ENCODE measurements at places on chromosomes 5 and 9.
A peak's percentile ranks its signal among the peaks of the same experiment; 100 is the strongest.

- peak; percentile 96 for DNase-seq
These were observed 127.9 kb upstream of the PTGER4 start for GRCh38 chr5:40551496-40552491.

GRCh38 chr9:81855538-81855937 lies 72.7 kb upstream of the SPATA31D4 start:
- peak; percentile 43 for DNase-seq

DNA sequence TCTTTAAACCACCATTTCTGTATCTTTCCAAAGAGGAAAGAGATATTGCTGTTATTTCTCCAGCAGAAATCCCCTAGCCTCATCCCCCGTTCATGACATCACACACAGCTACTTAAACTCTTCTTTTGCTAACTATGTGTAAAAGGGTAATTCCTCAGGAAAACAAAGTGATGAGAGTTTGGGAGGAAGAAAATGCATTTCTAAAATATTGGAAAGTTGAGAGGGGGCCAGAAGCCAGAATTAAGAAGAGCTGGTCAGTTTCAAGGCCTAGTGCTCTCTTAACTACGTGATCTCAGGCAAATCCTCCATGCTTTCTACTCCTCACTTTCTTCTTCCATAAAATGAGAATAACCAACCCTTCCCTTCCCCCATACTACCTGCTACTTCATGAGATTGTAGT lies 109.4 kb downstream of the LIFR start:
- DNase-seq: no peak

DNA sequence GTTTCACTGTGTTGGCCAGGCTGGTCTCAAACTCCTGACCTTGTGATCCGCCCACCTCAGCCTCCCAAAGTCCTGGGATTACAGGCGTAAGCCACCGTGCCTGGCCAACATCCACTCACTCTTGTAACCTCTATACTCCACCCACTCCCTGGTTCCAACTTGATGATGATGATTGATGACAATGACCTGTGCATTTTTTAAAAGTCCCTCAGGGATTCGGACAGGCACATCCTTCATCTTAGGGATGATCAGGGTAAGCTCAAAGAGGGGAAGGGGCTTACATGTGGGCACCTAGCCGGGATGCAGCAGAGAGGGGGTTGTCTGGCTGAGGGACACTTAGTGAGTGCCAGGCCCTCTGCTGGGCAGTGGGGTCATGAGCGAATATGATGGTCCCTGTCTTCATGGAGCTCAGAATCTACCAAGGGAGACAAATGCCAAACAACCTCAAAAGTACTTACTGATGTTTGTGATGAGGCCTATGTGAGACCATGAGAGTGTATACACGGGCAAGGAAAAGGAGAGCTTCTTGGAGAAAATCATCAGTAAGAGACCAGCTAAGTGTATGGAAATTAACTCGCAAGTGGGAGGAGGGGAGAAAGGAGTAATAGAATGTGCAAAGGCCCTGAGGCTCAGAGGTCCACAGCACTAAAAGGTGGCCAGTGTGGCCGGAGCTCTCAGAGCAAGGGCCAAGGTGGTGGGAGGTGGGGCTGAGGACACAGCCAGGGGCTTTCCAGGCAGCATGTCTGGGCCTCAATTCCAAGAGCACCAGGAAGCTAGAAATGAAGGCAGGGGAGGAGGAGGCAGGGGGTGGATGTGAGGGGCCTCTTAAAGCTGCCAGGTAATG lies 27.4 kb downstream of the LHX2 start:
- no peak for DNase-seq

DNA sequence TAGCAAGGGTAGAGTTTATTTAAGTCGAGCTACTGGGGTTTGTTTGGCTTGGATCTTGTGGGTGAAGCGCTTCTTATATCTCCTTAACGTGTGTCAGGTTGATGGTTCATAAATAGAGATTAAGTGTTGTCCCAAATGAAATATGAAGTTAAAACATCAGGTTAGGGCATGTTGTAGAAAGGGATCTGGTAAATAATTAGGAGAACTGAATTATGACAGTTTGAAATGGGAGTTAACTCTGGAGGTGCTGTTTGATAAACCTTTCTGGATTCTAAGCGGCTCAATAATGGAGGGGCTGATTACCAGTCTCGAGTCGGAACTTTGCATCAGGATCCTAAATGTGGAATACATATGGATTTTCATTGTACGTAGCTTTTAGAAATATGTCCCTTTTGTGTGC lies 717.0 kb upstream of the WWC1 start:
- DNase-seq: no peak

GRCh38 chr5:36450229-36451014 lies 148.7 kb upstream of the RANBP3L start:
- peak; percentile 72 for DNase-seq

- no peak for DNase-seq
These were observed 1610.7 kb upstream of the C9orf72 start for GRCh38 chr9:29183971-29184370.

- DNase-seq: no peak
These were observed 163.6 kb upstream of the IRX2 start for GRCh38 chr5:2914981-2915484.

DNA sequence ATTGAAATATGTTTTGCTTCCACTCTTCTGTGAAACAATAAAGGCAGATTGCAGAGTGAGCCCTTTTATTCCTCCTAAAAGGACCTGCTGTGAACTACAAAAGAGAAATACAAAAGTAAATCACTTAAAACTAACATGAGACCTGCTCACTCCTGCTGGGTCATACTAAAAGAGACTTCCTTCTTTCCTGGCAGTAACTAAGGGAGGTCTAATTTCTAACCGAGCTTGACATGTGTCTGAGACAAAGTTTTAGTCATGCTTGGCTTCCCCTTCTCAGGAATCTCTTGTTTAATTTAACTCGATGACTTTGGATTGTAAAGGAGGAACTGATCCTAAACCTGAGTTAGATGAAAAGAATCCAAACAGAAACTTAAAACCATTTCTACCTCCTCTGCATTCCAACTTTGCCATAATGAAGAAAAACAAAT lies 86.4 kb upstream of the CDH6 start:
- DNase-seq: peak; percentile 67

DNA sequence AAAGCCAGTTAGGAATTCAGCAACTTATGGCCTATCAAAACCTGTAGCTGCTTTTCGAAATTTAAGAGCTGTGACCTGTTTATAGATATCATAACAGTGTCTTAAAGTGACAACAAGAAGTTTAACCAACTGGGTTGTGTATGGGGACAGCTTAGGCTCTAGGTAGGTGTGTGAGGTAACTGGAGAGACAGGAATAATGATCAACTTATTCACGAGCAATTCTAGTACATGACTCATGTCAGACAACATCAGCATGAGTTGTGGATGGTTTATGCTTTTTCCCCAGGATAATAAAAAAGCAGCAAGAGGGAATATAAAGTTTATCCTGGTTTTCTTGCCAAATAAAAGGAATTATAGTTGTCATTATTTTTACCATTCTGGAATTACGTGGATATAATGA lies 88.6 kb downstream of the GDNF start:
- peak; percentile 46 for DNase-seq

DNA sequence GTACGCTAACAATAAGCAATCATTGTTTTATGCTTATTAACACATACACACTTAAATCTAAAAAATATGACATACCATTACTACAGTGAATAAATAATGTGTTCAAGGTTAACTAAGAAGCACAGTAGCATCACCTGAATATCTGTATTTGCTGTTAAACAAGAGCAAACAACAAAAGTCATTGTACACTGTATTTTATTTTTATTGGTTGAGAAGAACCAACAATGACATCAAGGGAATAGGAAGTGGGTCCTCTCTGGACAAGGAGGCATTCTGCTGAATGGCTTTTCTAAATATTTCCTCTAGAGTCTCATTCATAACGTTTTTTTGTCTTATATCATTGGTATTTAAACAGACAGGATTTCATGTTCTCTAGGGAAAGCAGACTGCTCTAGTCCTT lies 460.4 kb downstream of the CDH9 start:
- no peak for DNase-seq

GRCh38 chr9:135370411-135371375 lies 108.9 kb upstream of the PPP1R26 start:
- no peak for DNase-seq

DNA sequence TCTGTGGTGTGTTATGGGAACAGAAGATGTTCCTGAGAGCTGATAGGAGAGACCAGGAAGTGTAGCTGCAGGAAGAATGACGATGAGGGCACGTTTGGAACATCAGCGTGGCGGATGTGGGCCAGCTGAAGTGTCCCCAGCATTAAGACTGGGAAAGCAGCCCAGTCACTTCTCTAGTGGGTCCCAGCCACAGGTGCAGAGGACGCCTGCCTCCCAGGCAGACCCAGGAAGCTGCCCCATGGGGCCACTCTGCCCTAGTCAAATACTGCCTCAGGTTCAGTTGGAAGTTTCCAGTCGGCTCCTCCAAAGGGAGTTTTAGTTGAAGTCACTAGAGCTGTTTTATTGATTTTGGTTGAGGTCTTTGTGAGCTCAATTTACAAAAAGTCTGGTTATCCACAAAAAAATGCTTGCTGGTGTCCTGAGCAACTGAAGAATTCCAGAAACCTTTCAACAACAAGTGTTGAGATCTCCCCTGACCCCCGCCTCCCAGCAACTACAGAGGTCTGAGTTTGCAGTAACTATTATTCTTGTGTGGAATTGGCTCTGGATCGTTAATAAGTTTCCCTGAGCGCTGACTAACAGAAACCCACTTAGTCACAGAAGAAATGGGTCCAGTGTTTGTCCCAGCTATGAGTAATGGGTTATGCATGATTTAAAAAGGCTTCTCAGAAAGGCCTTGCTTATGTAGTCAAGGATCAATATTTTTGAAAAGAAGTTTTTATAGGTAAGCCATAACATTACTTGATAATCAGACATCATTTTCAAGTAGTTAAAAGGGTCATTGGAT lies 294.1 kb downstream of the FANCC start:
- DNase-seq: peak; percentile 87

GRCh38 chr5:105554568-105555169 lies 1992.1 kb upstream of the NUDT12 start:
- DNase-seq: peak; percentile 71

GRCh38 chr9:125262294-125262991 lies 817 bp downstream of the GAPVD1 start:
- no peak for DNase-seq

DNA sequence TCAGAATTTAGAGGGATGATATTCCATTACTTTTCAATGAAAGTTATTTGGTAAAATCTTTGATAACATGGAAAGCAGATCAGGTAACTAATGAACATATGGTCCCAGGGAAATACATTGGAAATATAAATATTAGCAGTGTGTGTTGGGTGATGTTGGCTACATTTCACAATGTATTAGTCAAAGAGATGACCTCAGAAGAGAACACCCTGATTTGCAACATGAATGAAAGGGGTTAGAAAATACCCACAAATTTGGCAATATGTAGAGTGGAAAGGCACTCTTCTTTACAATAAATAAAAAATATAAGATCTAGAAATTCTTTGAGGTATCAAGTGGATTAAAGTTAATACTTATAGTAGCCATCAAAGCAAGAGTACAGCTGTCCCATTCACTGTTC lies 606.7 kb downstream of the PSAT1 start:
- peak; percentile 25 for DNase-seq

DNA sequence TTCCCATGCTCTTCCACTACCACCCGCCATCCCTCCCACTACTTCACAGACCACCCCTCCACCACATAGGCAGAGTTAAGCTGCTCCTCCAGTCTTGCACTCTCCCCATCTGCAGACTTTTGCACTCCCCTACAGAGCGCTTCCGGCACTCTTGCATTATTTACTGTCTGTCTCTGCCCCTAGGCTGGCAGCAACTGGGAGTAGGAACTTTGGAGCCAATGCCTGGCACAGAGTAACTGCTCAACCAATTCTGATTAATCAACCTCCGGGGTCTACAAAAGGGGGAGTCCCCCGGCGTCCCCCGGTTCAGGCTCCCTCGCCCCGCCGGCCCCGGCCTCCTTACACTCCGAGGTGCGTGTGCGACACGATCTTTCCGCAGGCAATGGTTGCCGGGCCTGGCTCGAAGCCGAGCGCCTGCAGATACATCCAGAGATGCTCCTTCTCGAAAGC lies 498 bp downstream of the HAUS6 start:
- DNase-seq: no peak

GRCh38 chr5:43316421-43316820 lies 3.2 kb upstream of the HMGCS1 start:
- no peak for DNase-seq

DNA sequence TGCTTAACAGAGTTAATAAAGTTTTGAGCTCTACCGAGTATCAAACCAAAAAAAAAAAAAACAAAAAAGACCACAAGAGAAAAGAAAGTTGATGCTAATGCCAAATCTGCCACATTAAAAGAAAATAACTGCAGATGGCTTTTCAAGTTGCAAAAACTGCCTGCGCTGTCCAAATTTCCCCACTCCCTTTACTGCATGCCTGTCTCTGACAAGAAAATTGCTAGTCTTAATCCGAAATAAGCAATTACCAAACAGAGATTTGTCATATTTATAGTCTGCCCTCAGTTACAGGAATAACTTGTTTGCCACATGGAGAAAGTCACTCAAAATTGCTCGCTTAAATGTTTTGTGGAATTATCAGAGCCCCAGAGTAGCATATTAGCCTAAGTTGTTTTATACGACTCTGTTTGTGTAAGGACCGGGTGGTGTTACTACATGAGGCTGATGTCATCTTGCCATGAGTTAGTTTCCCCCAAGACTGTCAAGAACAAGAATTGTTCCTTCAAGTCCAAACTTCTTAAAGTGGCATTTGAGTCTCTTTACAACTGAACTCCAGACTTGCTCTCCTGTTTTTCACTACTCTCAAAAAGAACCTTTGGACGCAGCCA lies 160.9 kb downstream of the CEP120 start:
- DNase-seq: peak; percentile 10

DNA sequence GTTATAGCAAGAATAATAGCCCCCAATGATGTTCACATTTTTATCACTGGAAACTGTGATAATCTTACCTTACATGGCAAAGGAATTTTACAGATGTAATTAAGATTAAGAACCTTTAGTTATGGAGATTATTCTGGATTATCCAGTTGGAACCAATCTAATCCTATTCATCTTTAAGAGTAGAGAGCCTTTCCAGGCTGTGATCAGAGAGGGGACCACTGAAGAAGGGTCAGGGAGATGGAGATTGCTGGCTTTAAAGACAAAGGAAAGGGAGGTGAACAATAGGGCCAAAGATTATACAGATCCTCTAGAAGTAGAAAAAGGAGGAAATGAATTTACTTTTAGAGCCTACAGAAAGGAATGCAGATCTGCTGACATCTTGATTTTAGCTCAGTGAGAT lies 253.5 kb upstream of the GRIN3A start:
- no peak for DNase-seq

DNA sequence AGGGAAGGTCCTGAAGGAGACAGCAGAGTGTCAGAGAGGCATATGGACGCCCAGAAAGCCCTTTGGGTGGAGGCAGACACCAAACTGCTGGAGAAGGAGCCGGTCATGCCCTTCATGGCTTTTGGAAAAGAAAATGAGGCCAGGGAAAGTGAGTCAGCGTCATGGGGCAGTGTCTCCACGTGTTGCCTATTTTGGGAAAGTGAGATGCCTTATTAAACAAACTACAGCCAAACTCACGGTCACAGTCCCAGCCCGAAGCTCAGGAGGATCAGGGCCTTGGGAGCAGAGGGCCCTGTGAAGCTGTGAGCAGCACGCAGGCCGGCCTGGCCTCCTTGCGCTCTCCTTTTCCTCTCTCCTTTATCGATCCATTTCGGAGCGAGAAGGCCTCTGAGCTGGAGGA lies 25.0 kb downstream of the RGS3 start:
- DNase-seq: no peak

GRCh38 chr9:130111786-130112537 lies 58.3 kb downstream of the GPR107 start:
- no peak for DNase-seq
